ENCODE measurements at places on chromosomes 7 and 10.

- DNase-seq = no peak
These were observed 356.9 kb upstream of the GALNT17 start for GRCh38 chr7:70774950-70775527.

GRCh38 chr7:99102809-99103690 is 40.9 kb downstream of the SMURF1 start:
- DNase-seq = no peak

DNA sequence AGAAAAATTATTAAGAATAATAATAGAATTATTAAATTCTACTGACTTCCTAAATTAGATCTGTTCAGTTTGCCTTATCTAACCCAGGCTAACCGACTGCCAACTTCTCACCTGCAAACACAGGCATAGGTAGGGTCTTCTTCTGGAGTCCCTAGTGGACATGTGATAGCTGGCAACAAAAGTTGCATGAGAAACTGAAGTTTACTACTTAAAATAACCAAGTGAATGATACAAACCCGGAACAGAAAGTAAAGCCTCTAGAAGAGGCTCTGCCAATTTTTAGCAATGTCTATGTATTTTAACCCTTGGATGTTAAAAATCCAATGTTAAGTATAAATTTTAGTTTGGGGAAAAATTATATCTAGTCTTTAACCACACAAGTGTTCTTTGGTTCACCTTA is 37.6 kb downstream of the NDUFB2 start:
- DNase-seq = no peak

- DNase-seq = no peak
These were observed 422.0 kb downstream of the PLXNA4 start for GRCh38 chr7:132154248-132154647.

DNA sequence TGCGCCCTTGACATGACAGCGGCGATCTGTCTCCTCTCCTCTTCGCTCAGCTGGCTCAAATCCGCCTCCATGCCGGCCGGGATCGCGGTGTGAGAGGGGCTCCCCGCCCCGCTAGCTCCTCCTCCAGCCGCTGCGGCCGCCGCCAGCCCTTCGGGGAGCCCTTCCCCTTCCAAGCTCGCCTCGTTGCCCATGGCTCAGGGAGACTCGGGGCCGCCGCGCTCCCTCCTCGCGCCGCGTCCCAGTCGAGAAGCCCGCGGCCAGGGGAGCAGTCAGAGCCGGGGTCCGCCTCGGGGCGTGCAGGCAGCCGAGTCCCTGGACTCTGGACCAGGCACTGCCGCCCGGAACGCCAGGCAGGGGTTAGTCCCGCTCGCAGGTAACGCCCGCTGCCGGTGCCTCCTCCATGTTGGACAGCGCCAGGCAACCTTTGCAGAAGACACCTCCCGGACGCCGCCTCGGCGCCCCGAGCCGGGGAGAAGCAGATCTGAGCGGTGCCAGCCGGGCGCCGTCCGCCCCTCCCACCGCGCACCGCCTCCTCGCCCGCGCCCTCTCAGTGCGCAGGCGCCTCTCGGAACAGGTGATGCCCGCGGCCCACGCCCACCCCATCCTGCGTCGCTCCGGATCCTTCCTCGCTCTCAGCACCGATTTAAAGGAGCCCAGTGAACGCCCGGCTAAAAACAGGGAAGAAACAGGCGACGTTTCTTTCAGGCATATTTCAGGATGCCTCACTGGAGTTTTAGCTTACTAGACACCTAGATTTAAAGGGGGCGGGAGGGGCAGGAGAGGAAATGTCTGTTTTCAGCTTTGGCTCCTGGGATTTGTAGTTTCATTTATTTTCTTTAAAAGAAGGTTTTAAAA is at the start of gene PCLO:
PCLO (minus strand) TSS at position 483 of the 855 bp plus-strand sequence; CDS start at position 191, 292 bp downstream.
- no peak for DNase-seq

DNA sequence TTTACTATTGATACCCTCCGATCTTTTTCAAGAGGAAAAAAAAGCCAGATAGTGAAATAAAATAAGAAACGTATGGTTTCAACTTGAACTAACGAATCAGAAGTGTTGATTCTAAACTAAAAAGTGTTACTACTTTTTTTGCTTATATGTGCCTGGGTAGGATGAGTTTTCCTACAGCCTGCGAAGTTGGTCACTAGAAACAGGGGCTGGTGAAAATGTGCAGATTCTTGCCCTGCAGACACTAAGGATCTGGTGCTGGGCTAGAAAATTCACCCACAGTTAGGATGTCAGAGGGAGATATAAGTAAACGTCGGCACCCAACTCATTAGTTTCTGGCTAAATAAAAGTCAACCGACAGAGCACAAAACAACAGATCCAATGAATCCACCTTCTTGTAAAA is 298.7 kb upstream of the NFE2L3 start:
- no peak for DNase-seq

GRCh38 chr7:127151379-127151778 is 101.4 kb downstream of the GRM8 start:
- no peak for DNase-seq

DNA sequence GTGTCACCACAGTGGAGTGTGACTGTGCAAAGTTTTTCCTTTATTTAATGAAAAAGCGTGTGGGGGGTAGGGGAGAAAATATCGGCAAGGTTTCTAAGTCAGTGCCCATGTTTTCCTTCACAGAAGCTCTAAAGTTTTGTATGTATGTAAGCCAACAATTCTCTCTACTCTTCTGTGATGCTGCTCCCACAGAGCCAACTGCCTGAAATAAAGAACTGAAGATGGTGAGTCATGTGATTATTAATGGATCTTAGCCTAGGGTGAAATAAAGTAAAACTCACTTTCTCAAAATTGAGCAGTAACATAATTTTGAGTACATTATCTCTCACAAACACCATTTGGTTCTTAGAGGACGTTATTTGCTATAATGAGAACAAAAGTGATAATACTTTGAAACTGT is 143.7 kb downstream of the ELMO1 start:
- no peak for DNase-seq

DNA sequence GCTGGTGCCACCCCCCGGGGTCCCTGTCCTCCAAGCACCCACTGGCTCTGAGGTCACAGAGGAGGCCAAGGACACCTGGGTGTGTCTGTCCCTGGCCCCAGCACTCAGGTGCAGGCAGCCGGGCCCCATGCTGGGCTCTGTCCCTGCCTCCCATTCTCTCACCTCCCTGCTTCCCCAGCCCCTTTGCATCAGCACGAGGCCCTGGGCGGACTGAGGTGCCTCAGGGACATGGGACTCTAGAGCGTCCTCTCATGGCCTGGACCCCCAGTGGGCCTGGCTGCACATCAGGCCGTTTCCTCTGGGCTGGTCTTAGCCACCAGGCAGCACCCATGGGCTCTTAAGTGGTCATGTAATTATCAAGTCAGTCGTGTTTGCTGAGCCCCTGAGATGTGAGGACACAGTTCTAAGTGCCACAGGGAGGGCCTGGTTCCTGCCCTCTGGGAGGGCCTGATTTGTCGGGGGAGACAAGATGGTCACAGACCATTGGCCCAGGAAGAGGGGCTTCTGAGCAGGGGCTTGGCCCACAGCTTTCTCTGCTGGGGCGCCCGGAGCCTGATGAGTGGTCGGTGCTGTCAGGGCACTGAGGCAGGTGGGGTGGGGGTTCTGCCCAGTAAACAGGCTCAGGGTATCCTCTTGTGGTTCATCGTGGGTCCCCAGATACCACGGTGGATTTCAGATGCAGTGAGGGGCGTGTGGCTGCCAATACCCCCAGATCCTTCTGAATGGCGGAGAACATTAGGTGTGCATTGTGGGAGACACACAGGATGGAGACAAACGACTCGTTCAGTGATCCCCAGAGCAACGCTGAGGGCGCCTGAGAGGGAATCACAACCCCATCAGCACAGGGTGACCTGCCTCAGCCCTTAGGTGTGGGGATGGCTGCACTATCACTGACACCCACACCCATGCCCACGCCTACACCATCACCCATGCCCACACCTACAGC is 152.5 kb downstream of the WDR37 start:
- DNase-seq = no peak

- no peak for DNase-seq
These were observed 21.4 kb downstream of the LAT2 start for GRCh38 chr7:74231232-74231590.
